C1 segment of cervical spinal cord (tissue), 14 donors: ENCODE measurements at places on chromosomes 2 and 18.

DNA sequence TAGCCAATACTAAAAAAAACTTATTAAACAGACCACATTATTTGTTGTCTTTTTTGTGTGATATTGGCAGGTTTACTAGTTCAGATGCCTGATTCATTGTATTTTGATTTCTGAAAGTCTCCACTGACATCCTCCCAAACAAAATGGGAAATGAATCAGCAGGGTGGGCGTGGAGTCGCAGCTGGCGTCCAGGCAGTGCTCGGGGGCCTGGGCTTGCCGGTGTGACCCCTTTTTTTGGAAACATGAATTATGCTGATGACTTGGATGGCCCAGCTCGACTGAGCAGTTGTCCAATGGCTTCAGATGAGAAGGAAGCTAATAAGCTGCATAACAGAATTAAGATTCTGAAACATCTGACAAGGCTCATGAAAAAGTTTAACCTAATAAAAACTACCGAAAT, 1.7 kb upstream of the KCNG2 start:
- DNase-seq: no peak

- no peak for DNase-seq
Observed at GRCh38 chr2:194327196-194327888, 1329.7 kb upstream of the SLC39A10 start.

DNA sequence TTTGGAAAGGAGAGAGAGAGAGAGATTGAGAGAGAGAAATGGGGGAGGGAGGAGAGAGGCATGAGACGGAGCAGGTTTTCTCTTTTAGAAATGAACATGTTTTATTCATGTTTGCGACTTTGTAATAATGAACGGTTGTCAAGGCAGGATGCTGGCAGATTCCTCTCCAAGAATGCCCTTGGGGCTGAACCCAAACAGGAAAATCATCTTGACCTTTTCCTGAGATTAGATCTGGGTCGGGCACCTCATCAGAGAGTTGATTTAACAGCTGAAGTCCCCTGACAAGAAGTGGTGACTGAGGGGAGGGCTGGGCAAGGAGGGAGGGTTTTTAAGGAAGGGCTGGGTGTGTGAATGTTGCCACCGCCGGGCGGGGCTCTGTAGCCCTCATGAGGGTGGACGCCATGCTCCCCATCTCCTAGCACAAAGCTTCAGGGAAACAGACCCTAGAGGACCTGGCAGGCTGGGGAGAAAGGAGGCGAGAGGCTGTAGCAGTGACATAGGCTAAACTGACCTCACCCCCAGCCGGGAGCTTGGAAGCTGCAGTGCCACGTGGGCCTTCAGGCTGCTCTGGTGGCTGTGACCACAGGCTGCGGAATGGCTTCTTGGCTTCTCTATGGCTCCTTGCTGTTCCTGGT, 60.0 kb downstream of the LIPG start:
- DNase-seq: no peak

GRCh38 chr2:56182420-56182819, 1.4 kb upstream of the CCDC85A start:
- no peak for DNase-seq

DNA sequence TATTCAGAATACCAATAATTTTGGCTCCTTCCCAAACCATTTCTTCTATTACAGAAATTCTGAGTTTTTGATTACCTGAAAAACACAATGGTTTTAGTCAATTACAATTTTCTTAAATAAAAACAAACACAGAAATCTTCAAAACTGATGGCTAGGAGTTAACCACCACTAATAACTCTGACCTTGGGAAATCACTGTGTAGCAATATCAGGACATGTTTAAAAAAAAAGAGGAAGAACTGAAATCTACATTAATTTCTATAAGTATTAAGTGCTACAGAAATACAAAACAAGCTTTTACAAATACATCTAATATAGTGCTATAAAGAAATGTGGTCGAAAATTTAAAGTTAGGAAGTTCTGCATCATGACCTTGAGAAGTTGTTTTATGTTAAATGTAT, 14.9 kb downstream of the L3MBTL4 start:
- no peak for DNase-seq

- no peak for DNase-seq
Observed at GRCh38 chr2:241379481-241380480, 23.7 kb downstream of the FARP2 start.

GRCh38 chr2:141493936-141494335, 636.9 kb downstream of the LRP1B start:
- no peak for DNase-seq

- DNase-seq: no peak
Observed at GRCh38 chr18:35019933-35020332, 21.3 kb upstream of the MAPRE2 start.

GRCh38 chr2:42987112-42987922, 194.9 kb upstream of the HAAO start:
- DNase-seq: no peak

DNA sequence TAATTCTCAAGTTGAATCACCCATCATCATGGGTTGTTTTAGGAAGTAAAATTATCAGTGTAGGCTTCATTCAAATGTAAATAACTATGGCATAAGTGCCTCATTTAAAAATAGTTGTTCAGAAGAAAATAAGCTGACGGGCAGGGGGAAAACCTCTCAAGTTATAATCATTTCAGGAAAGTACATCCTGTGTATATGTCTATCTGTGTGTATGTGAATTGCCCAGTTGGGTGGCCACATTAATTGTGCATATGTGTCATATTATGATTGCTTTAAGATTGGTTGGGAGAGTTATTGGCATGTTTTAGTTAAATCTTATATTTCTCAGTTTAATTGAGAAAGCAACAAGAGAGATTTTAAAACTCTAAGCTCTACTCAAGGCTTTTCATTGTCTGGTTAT, 282.8 kb upstream of the VWC2L start:
- no peak for DNase-seq

DNA sequence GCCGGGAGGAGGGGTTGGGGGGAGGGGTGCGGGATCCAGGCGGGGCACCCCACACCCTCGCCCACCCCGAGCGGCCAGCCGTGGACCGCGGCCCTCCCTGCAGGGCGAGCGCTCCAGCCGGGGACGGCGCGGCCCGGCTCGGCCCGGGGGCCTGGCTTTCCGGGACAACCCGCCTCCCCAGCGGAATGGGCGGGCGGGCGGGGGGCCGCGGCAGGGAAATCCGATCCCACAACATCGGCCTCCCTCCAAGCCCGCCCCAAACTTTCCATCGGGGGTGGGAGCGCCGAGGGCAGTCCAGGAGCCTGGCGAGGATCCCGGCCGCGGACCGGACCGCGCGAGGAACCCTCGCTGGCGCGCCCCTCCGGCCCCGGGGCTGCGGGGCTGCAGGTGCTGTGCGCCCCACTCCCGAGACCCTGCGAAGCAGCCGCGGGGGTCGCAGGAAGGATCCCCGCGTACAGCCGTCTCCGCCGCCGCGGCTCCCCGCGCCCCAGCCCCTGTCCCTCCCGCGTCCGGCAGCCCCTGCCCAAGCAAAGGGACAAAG, 529 bp downstream of the SEMA4C start:
- DNase-seq: no peak

GRCh38 chr2:98805412-98806171, 74.7 kb upstream of the MGAT4A start:
- peak; percentile 31 for DNase-seq

GRCh38 chr2:101718479-101718878, 21.0 kb downstream of the MAP4K4 start:
- DNase-seq: no peak

- no peak for DNase-seq
Observed at GRCh38 chr18:27227721-27228120, 42.6 kb upstream of the CHST9 start.
